ENCODE measurements at places on chromosomes 1 and 21. TPM values are rescaled to one million over a fixed set of nuclear protein-coding genes. Genes with fewer than 3 reads are reported as not detected.
A peak's percentile ranks its signal among the peaks of the same experiment; 100 is the strongest.

Gene DYNLT5
- total RNA-seq, result 0.18 TPM

- no peaks in the 10 kb centered on the region for H3K27me3 ChIP-seq
- H3K4me1 ChIP-seq, result no peaks in the 10 kb centered on the region
- H3K4me3 ChIP-seq, result no peak overlapping the region
- no peaks in the 10 kb centered on the region for H3K36me3 ChIP-seq
- no peak overlapping the region for H3K27ac ChIP-seq
Measured at GRCh38 chr21:39489380-39489924, 37.7 kb downstream of the SH3BGR start.

GRCh38 chr1:109105881-109106280 lies 8.0 kb upstream of the ELAPOR1 start:
- no peak overlapping the region for H3K27ac ChIP-seq
- peaks cover 2% of the 10 kb centered on the region for H3K36me3 ChIP-seq
- H3K4me1 ChIP-seq, result no peaks in the 10 kb centered on the region
- no peak for DNase-seq

Gene DNAJC28
- 1.4 TPM for total RNA-seq

GRCh38 chr1:22142315-22143064 lies 407 bp downstream of the WNT4 start:
- no peaks in the 10 kb centered on the region for H3K36me3 ChIP-seq
- no peak for DNase-seq
- H3K4me3 ChIP-seq, result peak overlapping the region; percentile 35
- no peaks in the 10 kb centered on the region for H3K4me1 ChIP-seq
- peaks cover 75% of the 10 kb centered on the region for H3K27me3 ChIP-seq

DNA sequence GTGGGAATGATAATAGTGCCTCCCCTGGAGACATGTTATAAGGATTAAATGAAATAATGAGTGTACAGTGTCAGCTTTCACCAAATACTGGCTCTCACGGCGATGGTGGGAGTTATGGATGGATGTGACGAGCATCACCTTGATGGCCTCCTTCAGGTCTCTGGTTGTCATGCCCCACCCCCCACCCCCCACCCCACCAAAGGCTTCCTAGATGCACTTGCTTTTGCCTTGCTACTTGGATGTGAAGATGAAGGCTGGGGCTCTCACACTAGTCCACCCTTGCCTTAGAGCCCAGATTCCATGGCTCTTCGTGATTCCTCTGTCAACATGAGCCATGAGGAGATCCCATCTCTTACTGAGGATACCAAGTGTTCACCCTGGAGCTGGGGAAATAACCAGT lies 412.3 kb downstream of the NPHP4 start:
- no peaks in the 10 kb centered on the region for H3K36me3 ChIP-seq
- no peak overlapping the region for H3K27ac ChIP-seq
- no peak for DNase-seq
- H3K4me3 ChIP-seq, result no peak overlapping the region
- no peaks in the 10 kb centered on the region for H3K4me1 ChIP-seq

Gene PDC
- not detected for total RNA-seq

Gene CELF3
- not detected for total RNA-seq

DNA sequence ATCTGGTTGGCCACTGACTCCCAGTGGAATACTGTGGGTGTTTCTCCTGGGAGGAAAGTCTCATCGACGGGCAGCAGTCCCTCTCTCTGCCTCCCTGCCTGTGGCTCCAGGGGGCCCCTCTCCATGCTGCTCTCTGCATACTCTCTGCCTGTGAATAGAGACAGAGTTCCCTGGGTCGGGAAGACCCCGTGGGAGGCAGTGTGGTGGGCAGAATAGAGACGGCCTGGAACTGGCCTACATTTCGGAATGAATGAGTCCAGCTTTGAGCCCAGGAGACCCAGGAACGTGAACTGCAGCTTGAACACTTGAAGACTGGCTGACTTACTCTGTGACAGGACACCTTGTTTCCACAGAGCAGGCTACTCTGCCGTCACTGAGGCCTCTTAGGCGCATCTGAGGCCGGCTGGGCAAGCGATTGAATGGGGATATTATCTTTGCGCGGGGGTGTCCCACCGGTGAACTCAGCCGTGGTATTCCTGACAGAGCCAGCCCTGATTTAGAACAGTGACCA lies 64.0 kb downstream of the KIF21B start:
- no peaks in the 10 kb centered on the region for H3K4me1 ChIP-seq
- no peak overlapping the region for H3K4me3 ChIP-seq
- H3K27me3 ChIP-seq, result peaks cover 43% of the 10 kb centered on the region
- H3K36me3 ChIP-seq, result no peaks in the 10 kb centered on the region
- H3K27ac ChIP-seq, result no peak overlapping the region
- DNase-seq, result no peak

Data from IMR-90 (cell line).